ENCODE measurements at places on chromosomes 7 and 10.
A peak's percentile ranks its signal among the peaks of the same experiment; 100 is the strongest.

GRCh38 chr7:137151041-137151689 is 192.4 kb downstream of the PTN start:
- no peak for DNase-seq

GRCh38 chr10:98287321-98287720 is 19.3 kb upstream of the LOXL4 start:
- no peak for DNase-seq

- no peak for DNase-seq
These were observed 323.3 kb downstream of the PHTF2 start for GRCh38 chr7:78121888-78122287.

DNA sequence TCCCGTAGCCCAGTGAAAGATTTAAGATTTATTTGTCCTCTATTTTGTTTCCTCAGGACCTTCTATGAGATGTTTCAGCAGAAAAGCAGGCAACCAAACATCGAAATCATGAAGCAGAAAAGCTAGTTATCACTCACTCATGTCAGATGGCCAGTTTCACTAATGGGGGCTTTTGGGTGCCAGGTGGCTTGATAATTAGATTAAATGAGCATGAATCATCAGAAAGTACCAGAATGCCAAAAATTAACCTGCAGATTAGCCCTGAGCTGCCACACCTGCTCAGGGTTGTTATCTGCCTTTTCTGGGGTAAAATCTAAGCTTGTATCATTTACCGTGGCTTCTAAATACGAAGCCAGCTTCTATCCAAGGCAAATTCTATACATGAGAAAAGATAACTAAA is 1017.5 kb downstream of the XPNPEP1 start:
- DNase-seq: no peak

GRCh38 chr10:102291221-102291905 is 46.0 kb downstream of the GBF1 start:
- DNase-seq: no peak

DNA sequence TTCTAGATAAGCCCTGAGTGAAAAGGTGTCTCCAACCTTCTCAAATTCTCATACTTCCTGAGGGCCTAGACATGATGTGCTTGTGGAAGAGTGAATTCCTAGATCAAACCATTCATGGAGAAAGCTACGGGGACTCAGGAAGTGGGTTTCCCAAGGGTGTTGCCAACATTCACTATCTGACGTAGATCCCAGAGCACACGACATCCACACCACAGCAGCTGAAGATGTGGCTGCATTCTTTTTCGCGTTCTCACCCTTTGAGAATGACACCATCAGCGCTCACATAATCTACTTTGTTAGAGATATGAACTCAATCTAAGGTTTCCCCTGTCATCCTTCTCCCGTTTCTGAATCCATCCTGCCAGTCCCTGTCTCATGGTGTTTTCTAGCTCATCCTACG is 290.8 kb downstream of the DNAJB6 start:
- no peak for DNase-seq

- DNase-seq: no peak
These were observed 9.2 kb downstream of the LGI1 start for GRCh38 chr10:93766918-93767317.

DNA sequence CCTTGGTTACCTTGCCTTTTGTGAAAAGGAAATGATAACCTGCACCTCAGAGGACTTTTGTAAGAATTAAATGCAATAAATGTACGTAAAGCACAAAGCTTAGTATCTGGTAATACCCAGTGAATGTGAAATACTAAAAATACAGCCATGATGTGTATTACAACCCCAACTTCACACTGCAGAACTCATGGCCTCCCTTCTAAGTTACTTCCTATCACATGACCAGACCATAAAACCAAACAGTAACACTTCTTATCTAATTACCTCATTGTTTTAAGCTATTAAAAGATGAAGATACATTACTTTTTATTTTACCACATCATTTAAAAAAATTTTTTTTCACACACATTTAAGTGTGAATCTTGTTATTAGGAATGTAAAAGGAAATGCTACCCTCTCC is 29.0 kb downstream of the VPS41 start:
- no peak for DNase-seq

- no peak for DNase-seq
These were observed 127.3 kb upstream of the HABP2 start for GRCh38 chr10:113425541-113425951.

DNA sequence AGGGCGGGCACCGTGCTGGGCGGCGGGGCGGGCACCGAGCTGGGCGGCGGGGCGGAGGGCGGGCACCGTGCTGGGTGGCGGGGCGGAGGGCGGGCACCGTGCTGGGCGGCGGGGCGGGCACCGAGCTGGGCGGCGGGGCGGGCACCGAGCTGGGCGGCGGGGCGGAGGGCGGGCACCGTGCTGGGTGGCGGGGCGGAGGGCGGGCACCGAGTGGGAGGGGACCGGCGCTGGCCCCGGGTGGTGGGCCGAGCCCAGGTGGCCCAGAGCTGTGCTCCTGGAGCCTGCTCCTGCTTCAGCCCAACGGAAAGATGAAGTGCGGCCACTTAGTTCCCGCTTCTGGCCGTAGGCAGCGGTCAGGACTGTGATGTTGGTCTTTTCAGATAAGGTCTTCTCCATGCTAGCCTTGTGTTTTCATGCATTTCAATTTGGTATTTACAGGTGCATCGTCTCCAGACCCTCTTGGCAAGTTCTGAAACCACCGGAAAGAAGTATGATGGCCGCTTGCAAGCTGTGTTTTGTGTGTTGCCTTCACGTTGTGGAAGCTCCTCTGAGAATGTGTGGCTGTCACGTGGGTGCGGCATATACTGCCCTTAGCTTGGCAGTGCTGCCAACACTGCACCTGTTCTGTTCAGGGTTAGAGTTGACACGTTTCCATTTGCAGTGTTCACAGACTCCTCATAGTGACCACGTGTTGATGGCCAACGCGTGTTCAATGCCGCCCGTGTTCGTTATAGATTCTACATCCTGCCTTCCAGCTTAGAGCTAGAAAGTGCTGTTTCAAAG is 25.2 kb downstream of the IQCE start:
- DNase-seq: no peak

GRCh38 chr10:45558425-45558824 is 114.1 kb downstream of the ZFAND4 start:
- DNase-seq: no peak

DNA sequence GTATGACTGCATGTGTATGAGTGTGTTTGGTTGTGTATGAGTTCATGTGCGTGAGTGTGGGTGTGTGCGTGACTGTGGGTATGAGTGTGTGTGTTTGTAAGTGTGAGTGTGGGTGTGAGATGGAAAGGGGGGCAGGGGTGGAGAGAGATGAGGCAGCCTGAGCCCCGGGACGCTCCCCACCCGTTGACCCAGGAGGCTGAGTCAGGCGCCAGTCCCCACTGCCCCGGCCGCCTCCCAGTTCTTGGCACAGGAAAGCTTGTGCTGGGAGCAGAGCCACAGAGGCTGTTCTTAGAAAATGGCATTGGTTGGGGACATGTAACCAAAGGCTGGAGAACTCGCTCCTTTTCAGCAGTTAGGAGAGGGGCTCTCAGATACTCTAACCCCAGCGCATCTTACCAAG is 27.8 kb upstream of the NUB1 start:
- no peak for DNase-seq

GRCh38 chr10:72561745-72562166 is 64.1 kb downstream of the MICU1 start:
- DNase-seq: no peak

DNA sequence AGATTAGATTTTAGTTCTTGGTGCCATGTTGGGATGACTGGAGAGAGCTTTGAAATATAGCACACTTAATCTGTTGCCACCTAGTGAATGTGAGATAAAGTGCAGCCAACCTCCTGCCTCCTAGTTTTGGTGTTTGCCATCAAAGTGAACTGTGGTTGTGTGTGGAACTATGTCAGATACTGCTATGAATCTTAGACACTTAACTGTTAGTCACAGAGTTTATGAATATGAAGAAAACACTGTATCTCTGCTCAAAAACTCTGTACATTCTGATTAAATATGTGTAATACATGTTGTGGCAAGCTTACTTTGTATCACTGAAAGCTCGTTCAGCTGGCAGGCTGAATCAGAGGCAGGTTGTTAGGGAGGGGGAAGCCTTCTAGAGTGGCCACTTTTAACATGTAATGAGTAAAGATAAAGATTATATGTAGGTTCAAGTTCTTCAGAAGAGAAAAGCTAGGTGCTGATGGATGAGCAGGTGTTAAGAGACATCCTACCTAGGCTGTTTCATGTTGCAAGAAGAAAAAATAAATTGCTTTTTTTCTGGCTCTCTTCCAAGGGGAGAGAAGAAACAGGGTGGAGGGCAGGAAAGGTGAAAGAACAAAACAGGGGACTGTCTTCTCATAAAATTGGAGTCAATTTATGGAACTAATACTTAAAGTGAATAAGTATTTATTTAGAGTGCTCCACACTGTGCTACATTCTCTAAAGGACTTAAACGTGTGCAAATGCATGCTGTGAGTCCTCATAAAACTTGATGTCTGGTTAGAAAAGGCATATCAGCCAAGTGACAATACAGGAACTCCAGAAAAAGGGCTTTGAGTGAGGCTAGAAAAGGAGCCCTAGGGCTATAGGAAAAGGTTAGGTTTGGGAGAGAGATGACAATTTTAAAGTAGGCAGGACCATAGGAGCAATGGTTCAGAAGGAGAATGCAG is 14.1 kb upstream of the LAMB1 start:
- no peak for DNase-seq

DNA sequence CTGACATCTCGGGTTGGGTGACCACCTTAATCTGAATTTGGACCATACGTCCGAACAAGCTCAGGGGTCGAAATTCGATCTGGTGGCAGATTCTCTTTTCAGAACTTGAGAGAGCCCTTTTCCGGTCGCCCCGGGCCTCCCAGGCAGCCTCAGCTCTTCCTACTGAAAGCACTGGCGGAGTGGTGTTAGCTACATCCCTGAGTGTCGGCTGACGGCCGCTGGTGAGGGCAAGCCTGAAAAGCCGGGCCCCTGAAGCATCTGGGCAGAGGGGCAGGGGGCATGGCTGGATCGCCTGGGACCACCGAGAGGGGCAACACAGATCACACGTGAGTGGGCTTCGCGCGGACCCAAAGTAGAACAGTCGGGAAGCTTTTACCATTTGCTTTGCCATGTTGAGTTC is 116.1 kb downstream of the SMURF1 start:
- DNase-seq: no peak

DNA sequence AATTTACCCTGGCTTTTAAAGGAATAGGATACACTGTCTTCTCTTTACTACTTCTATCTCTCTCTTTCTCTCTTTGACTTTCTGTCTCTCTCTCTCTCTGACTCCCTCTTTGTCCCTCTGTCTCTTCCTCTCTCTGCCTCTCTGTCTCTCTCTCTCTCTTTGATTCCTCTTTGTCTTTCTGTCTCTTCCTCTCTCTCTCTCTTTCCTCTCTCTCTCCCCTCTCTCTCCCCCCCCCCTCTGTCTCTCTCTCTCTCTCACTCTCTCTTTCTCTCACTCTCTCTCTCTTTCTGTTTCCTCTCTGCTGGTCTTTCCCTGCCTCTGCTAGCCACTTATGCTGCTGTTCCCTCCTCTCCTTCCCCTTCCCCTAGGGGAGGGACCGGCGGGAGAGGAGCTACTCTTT is 149.0 kb downstream of the LYZL1 start:
- no peak for DNase-seq

DNA sequence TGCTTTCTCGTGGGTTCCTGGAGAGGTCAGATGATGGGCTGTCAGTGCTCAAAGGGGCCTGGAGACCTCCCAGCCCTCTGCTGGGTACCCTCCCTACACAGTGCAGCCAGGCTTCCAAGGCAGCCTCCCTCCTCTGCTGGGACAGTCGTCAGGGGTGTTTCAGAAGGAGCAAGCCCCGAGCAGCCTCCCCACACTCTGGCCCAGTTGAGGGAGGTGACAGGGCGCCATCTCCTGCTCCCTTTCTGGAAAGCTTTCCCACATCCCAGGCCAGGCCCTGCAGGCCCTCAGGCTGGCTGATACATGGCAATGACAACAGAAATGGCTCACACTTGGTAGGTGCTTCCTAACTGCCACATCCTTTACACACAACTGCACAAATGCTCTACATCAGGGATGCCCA is 32.1 kb downstream of the KCNMA1 start:
- no peak for DNase-seq

- no peak for DNase-seq
These were observed 56.3 kb upstream of the LBX1 start for GRCh38 chr10:101285519-101286070.

GRCh38 chr10:31884386-31884785 is 44.2 kb downstream of the ARHGAP12 start:
- DNase-seq: no peak

- DNase-seq: peak; percentile 87
These were observed 69.9 kb upstream of the GTF2I start for GRCh38 chr7:74587435-74588126.

DNA sequence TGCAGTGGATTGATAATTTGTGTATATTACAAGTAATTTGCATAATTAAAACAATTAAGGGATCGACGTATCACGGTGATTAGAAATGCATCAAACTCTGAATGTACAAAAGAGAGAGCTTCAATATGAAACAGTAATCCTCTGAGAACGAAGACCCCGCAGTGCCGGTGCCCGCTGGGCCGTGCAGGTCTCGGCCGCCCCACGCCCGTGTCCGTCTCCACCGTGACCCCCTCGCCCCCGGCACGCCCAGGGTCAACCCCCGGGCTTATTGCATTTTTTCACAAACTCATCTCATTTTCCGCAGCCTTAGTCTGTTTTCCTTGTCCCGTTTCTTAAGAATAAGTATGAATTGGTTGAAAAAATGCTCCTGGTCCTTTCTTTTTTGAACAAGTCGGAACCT is 218.6 kb downstream of the TCERG1L start:
- DNase-seq: no peak

GRCh38 chr7:132638000-132638399 is 61.7 kb upstream of the PLXNA4 start:
- no peak for DNase-seq

GRCh38 chr10:114138581-114138980 is 35.4 kb downstream of the CCDC186 start:
- DNase-seq: no peak

- DNase-seq: no peak
These were observed 86.3 kb downstream of the PALS2 start for GRCh38 chr7:24659505-24659904.

- DNase-seq: no peak
These were observed 498.1 kb downstream of the PLXNA4 start for GRCh38 chr7:132077971-132078685.

DNA sequence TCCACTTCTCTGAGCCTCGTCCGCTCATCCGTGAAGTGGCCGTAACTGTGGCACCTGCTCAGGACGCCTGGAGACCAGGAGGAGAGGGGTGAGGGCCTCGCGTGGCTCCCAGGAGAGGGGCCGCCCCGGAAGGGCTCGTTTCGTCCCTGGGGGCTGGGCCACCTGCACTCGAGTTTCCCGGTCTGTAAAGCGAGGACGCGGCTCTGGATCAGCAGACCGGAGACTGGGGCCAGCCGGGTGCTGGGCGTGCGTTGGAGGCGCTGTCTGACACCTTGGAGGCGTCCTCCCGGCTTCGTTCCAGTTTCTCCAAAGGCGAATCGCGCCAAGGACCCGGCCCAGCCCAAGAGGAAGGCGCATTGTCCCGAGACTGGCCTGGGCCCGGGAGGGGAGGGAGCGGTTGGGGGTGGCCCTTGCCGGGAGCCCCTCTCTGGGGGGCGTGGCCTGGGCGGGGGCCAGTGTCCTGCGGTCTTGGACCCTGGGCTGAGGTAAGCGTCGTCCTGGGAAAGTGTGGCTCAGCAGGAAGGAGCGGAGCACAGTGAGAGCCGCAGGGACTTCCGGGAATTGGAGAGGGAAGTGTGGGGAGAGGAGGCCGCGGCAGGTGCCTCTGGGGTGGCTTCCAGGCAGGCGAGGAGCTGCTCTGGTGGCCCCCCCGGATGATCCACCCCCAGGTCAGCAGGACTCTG is 89.6 kb downstream of the FOXL3 start:
- no peak for DNase-seq

Measured in H54 (cell line).